IMR-90 (cell line): ENCODE measurements at places on chromosomes 4 and X.

GRCh38 chr4:142316913-142317312 is 529.2 kb downstream of the INPP4B start:
- DNase-seq: no peak

DNA sequence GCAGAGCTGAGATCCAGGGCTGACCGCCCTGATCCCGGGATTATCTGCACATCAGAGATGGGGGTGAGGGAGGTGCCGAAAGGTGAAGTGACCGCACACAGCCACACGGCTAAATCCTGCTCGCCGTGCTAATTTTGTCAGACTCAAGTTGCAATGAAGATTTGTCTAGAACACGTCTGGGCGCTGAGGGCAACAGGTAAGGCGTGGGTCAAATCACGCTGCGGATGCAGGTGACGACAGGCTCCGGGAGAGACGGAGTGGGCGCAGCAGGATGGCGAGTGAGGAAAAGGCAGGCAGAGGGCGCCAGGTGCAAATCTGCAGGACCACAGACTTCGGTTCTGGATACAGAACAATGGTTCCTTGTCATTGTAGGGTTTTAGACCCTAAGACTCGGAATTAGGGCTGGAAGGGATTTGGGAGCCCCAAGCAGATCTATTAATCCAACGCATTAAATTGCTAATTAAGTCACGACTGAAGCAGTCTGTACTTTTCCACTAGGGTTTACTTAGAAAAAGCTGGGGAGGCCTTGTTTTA is 1.9 kb upstream of the TBC1D14 start:
- DNase-seq: no peak

DNA sequence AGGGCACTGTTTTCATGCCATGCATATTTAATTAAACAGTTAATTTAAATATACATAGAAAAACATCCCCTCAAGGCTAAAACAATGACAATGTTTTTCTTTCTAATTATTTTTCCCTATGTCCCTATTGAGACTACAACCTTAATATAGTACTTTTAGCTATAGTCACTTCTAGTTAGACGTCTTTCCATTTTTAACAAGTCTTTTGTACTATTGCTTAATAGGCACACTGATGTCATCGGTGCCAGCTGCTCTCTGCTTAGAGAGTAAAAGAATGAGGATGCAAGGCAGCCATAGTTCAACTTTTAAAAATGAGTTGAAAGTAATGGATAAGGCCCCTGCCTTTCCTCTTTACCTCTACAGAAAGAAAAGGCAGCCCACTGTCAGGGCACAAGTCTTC is 191.1 kb downstream of the KCTD8 start:
- no peak for DNase-seq

- DNase-seq: no peak
These were observed 7.8 kb upstream of the NUP54 start for GRCh38 chr4:76155979-76156378.

GRCh38 chr4:25783126-25783525 is 79.7 kb downstream of the SEL1L3 start:
- DNase-seq: no peak

DNA sequence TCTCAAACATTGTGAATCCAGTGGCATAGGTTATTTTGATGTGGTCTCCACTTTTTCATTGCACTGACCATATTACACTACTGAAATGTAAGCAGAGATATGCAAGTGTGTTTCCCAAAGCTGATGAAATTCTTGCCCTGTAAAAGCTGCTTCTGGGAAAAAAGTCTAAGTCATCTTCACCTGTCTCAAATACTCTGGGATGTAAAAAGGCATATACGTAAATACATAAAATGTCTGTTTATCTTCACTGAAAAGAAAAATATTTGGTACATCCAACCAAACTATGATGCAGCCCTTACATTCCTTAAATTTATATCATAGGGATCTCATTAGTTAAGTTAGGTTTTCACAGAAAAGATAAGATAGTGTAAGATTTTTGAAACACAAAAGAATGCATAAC is 7.9 kb downstream of the KDR start:
- no peak for DNase-seq

- DNase-seq: peak; percentile 0
These were observed 1535.3 kb upstream of the PCDH10 start for GRCh38 chr4:131613824-131614216.

- DNase-seq: peak; percentile 76
These were observed 61.0 kb downstream of the HPRT1 start for GRCh38 chrX:134520860-134521390.

- no peak for DNase-seq
These were observed 102.5 kb downstream of the SH3RF1 start for GRCh38 chr4:169167957-169168858.

- no peak for DNase-seq
These were observed 46.7 kb downstream of the MAOB start for GRCh38 chrX:43835559-43835958.

DNA sequence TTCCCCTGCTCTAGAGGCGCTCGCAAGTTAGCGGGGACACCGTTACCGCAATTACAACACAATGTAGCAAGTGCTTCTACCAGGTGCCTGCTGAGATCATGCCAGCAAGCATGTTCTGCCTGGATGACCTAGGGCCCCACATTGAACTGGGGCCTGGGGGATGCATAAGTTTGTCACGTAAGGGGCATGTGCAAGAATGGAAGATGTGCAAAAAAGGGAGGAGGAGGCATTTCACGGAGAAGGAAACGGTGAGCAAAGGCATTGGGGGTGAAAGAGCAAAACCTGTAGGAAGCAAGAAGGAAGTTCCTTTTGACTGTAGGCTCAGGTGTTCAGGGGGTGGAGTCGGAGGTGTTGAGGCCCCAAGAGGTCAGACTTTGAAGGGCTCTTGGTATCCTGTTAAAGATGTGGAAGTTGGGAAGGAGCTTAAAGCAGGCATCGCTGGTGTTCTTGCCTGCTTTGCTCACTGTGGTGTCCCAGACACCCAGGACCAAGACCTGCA is 602 bp upstream of the SCARB2 start:
- DNase-seq: no peak

- no peak for DNase-seq
These were observed 19.4 kb downstream of the MTM1 start for GRCh38 chrX:150587585-150588503.

DNA sequence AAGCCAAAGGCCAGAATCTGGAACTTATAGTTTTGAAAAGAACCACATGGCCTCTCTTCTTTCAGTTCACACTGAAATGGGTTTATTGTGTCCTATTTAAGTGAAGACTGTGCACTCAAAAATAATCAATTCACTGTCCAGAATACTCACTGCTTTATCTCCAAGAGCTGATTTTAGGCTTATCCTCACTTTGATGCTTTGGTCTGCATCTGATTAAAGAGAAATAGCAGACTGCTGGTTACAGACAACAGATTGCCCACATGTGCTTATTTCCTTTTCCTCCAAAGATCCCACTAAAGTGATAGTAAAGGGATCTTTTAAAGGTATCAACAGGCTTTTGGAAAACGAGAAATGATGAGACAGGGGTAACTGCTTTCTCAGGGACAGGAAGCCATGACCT is 30.6 kb downstream of the ACE2 start:
- DNase-seq: no peak

GRCh38 chr4:47088298-47088697 is 56.9 kb downstream of the GABRB1 start:
- DNase-seq: no peak

DNA sequence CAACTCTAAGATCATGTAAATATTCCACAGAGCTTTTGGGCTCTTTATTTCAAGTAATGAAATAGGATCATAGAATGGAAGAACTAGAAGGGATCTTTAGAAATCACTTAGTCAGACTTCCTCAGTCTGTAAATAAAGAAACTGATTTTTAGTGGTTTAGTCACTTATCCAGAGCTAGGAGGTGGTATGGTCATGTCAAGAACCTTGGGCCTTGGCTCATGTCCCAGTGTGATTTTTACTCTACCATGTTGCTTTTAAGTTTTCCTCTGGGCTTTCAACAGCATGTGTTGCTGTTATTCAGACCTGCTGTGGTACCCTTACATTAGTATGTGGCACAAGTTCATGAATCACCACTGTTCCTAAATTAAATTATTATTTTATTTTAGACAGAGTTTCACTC is 184.9 kb downstream of the FRAS1 start:
- DNase-seq: no peak

DNA sequence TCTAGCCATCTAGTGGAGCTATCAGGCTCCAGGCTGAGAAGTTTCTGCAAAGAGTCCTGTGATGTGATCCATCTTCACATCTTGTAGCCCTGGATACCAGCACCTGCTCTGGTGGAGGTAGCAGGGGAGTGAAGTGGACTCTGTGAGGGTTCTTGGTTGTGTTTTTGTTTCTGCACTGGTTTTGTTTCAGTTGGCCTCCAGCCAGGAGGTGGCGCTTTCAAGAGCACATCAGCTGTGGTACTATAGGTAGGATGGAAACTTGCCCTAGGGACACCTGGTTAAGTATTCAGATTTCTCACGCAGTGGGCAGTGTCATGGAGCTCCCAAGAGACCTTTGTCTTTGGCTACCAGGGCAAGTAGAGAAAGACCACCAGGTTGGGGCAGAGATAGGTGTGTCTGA is 257.5 kb upstream of the SLC7A11 start:
- no peak for DNase-seq

DNA sequence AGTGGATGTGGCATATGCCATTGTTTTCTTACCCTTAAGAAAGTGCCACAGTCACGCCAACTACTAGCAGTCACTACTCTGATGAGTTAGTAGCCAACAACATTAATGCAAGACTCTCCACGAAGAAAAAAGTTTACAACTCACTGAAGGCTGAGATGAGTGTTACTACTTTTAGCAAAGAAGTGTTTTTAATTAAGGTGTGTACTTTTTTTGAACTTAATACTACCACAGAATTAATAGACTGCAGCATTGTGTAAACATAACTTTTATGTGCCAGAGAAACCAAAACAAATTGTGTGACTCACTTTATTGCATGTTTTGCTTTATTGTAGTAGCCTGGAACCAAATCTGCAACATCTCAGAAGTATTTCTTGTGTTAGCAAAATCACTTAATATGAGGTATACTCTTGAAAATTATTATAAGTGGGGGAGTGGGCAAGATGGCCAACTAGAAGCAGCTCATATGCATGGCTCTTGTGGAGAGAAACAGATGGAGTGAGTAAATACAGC is 2.2 kb upstream of the UGT2B4 start:
- no peak for DNase-seq

DNA sequence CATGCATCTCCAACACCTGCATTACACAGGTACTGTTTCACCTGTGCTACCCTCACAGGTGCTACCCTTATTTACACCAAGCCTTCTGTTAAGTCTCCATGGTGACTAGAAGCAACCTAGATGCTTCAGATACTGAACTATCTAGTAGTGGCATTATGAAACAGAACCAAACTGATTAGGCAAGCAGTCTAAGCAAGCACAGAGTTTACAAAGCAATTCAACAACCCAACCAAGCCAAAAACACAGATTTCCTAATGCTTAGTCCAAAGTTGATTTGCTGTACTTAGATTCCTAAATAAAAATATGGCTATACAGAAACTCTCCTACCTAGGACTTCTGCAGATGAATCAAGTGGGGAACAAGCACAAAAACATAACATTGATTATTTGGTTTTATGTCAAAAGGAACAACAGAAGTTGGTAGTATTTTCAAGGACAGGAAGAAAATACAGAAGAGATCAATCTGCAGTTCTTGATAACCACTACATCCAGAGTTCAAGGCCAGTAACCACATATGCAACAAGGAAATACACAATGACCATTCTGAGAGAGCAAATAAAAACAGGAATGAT is 3.2 kb downstream of the TAPT1 start:
- DNase-seq: peak; percentile 16

GRCh38 chrX:84907324-84907968 is 96.2 kb upstream of the APOOL start:
- peak; percentile 5 for DNase-seq

DNA sequence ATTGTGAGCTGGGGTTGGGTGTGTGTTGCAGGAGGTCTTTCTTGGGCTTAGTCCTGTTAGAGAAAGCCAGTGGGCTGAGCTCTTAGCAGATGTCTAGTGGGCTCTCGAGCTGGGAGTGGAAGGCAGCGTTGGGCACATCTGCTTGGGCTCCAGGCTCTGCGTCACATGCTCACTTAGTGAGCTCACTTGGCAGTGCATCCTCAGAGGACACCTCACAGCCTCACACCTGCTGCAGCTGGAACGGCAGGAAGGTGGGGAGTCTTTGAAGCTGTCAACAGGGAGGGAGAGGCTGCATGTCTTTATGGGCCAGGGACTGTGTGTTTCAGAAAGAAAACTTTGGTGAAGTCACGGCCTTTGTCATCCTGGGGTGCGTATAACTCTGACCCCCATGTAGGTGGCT is 82.2 kb downstream of the PSAPL1 start:
- DNase-seq: no peak

DNA sequence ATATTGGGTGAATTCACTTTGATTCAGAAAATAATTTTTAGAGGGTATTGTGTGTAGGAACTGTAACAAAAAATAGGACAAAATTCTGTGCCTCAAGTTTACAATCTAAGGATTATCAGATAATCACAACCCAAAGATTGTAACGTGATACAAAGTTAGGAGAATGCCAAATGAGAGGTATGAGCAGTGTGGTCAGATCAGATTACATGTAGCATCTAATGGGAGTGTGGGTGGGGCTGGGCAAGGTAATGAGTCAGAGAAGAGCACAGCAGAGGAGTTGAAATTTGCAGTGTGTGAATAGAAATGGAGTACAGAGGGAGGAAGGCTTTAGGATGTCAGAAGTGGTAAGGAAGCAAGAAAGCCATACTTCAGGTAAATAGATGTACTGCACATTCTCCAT is 103.4 kb upstream of the TEX13A start:
- peak; percentile 40 for DNase-seq

DNA sequence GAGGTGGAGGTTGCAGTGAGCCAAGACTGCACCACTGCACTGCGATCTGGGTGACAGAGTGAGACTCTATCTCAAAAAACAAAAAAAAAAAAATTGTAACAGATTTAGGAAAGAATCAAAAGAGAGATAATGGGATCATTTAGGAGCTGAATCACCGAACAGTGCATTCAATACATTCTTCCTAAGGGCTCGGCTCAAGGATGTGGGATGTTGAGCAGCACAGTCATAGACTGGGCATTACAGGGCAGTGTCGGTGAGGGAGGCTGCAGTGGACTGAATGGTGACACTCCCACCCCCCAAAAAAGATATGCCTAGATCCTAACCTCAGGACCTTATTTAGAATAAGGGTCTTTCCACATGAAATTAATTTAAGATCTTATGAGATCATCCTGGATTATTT is 70.0 kb downstream of the EVC2 start:
- peak; percentile 85 for DNase-seq

- no peak for DNase-seq
These were observed 10.8 kb downstream of the APOO start for GRCh38 chrX:23896981-23897380.

DNA sequence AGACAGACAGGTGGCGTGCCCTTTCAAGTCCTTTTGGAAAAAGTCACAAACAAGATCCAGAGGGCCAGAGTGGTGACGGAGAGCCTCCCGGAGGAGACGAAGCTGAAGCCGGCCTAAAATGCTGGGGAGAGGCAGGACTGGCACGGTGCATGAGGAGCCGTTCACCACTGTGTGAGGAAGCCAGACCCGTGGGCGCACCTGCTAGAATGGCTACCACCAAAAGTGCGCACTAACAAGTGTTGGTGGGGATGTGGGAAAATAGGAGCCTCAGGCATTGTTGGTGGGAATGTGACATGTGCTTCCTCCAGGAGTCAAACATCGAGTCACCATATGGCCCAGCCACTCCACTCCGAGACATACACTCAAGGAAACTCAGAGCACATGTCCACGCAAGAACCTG is 67.4 kb upstream of the HELT start:
- DNase-seq: no peak
